ENCODE measurements at places on chromosomes 7 and 10.

DNA sequence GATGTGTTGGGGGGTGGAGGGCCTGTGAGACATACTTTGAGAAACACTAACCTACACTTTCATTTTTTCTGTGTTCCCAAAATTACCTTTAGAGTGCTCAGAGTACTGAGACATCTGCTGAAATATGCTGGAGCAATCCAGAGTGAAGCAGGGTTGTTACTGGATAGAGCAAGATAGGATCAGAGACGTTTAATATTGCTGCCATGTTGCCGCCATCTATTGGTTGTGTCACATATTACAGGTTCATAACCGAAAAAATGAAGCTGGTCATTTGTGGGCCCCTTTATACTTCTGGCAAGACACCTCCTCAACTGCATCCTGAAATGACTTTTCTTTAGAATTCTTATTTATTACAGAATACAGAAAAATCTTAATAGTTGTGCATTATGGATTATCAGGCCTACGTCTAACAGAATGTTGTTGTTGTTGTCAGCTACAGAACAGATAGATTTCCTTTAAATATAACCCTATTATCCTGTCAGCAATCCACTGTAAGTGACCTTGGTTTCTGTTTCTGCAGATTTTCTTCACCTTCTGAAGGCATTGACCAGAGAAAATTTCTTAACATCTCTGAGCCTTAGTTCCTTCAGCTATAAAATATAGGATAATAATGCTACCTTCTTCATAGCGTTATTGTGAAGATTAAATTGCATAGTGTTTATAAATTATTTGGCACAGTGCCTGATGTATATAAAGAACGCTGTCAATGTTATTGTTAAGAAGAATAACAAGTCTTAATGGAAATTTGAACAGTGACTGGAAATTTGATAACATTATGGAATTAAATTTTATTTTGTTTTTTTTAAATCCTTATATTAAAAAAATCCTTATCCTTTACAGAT is 16.2 kb upstream of the DLD start:
- DNase-seq: no peak

DNA sequence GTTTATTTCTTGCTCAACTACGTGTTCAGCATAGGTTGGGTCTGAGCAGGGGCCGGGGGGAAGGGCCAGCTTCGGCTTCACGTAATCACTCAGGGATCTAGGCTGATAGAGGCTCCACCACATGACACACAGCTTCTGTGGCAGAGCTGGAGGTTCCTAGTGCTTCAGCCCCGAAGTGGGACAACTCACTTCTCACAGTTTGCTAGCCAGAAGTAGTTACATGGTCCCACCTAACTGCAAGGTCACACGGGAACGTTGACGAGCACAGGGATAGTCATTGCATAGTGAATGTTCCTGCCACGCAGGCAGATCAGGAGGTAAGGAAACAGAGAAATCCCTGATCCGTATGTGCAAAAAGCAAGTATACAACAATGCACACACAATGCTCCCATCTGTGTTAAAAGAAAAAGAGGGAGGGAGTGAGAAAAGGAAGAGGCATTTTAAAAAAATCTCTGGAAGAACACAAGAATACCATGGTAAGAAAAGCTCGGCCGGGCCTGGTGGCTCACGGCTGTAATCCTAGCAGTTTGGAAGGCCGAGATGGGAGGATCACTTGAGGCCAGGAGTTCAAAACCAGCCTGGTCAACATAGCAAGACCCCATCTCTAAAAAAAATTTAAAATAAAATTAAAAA is 16.9 kb downstream of the SMURF1 start:
- no peak for DNase-seq

- no peak for DNase-seq
These were observed 630.7 kb upstream of the AUTS2 start for GRCh38 chr7:68967598-68967997.

GRCh38 chr7:92834507-92835260 is 1.7 kb downstream of the CDK6 start:
- no peak for DNase-seq

DNA sequence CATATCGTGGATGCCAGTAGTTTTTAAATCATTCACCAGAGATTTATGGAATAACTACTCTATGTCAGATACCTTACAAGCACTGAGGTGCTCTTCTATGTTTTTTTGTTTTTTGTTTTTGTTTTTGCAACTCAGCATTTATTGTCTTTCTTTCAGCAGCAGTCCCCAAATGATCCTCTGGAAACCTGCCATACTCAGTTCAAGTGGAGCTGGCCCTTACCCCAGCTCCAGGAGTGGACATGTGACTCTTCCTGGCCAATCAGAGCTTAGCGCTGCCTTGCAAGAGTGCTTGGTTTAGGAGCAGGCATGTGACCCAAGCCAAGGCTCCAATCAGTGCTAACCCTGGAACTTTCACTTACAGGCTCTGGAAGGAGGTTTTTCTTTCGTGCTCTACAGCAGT is 356.6 kb upstream of the ZMIZ1 start:
- DNase-seq: no peak

DNA sequence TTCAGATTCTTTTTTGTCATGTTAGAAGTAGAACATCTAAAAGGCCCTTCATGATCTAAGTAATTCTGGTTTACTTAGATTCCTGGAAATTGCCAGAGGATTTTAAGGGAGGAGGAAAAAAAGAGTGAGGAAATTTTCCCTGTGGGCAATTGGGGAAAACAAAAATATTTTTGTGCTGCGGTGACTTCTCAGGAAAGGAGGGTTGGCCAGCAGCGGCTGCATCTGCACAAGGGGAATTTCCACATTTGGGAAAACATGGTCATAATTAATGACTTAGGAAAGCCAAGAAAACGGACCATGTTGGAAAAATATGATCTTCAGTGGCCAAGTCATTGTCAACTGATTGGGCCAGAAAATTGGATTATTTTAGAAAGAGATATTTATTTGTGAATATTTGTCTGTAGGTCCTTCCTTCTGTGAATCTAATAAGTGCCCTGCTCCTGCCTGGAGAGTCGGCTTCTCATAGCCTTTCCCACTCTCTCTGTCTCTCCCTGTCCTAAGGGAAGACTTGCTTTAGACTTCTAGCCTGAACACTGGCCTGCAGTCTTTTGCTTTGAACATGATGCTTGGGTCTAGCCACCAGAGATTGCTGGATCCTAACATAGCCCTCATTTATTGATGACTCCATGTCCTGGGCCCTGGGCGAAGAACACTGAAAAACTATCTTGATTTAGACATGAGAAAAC is 124.2 kb upstream of the MKLN1 start:
- no peak for DNase-seq

- no peak for DNase-seq
These were observed 9.4 kb downstream of the HACD1 start for GRCh38 chr10:17607603-17608332.

DNA sequence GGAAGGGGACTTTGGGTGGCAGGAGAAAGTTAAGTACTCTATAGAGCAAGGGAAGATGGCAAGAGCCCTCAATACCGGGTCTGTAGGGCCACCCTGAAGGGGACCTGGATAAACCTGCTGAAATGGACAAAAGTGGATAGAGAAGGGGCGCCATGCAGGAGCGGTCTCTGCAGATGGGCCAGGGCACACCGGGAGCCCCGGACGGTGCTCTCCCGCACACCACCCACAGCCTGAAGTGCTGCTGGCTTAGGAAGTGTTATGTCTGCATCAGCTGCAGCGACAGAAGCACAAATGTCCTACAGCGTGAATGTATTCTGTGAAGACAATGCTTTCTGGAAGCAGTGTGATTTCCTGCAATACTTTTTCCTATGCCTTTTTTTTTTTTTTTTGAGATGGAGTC is 37.7 kb downstream of the BRI3 start:
- no peak for DNase-seq

GRCh38 chr7:900331-901040 is 24.1 kb downstream of the GET4 start:
- no peak for DNase-seq

GRCh38 chr7:24910551-24911212 is 69.3 kb downstream of the OSBPL3 start:
- DNase-seq: no peak
